Sigmoid colon (tissue), 7 donors: ENCODE measurements at places on chromosomes 6 and 20. TPM values are rescaled to one million over a fixed set of nuclear protein-coding genes. Genes with fewer than 3 reads are reported as not detected.

DNA sequence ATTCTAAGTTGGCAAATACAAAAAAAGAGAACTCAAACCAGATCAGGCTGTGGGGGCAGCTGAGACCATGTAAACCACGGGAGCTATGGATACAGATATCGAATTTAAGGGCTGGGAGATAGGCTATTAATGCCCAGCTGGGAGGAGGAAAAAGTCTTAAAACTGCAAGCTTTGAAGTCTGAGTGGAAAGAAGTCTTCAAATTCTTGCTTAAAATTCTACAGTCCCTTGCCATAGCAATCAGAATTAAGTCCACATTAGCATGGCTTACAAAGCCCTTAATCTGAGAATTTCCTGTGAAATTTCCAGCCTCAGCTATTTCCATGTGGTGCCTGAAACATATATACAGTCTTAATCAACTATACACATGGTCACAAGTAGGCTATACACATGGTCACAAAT is 465.0 kb upstream of the HSF2 start:
- no peak overlapping the region for H3K27ac ChIP-seq
- no peaks in the 10 kb centered on the region for H3K36me3 ChIP-seq
- H3K4me1 ChIP-seq = no peaks in the 10 kb centered on the region
- H3K4me3 ChIP-seq = no peak overlapping the region
- no peaks in the 10 kb centered on the region for H3K27me3 ChIP-seq

GRCh38 chr6:1379017-1379787 is 10.2 kb upstream of the FOXF2 start:
- peaks cover 53% of the 10 kb centered on the region for H3K4me1 ChIP-seq
- H3K4me3 ChIP-seq = no peak overlapping the region
- H3K27me3 ChIP-seq = peaks cover 99% of the 10 kb centered on the region

DNA sequence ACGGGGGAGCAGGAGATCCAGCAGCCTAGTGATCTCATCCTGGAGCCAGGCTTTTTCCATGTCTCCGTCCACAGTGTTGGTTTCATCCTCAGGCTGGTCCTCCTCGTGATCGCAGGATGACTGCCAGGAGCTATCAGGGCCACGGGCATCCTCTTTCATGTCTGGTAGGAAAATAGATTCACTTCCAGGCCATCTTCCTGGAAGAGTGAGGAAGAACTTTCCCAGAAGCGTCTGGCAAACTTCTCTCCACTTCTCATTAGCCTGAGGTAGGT is 15.3 kb upstream of the SLC9A8 start:
- no peak overlapping the region for H3K4me3 ChIP-seq
- peak; percentile 48 for DNase-seq
- H3K4me1 ChIP-seq = no peaks in the 10 kb centered on the region
- no peak overlapping the region for H3K27ac ChIP-seq

- no peaks in the 10 kb centered on the region for H3K36me3 ChIP-seq
- DNase-seq = no peak
Observed at GRCh38 chr20:50049442-50050026, 63.4 kb downstream of the UBE2V1 start.

GRCh38 chr6:127349980-127350379 is 6.6 kb upstream of the ECHDC1 start:
- H3K27me3 ChIP-seq = no peaks in the 10 kb centered on the region
- H3K4me3 ChIP-seq = no peak overlapping the region
- no peak overlapping the region for H3K27ac ChIP-seq
- no peaks in the 10 kb centered on the region for H3K4me1 ChIP-seq

DNA sequence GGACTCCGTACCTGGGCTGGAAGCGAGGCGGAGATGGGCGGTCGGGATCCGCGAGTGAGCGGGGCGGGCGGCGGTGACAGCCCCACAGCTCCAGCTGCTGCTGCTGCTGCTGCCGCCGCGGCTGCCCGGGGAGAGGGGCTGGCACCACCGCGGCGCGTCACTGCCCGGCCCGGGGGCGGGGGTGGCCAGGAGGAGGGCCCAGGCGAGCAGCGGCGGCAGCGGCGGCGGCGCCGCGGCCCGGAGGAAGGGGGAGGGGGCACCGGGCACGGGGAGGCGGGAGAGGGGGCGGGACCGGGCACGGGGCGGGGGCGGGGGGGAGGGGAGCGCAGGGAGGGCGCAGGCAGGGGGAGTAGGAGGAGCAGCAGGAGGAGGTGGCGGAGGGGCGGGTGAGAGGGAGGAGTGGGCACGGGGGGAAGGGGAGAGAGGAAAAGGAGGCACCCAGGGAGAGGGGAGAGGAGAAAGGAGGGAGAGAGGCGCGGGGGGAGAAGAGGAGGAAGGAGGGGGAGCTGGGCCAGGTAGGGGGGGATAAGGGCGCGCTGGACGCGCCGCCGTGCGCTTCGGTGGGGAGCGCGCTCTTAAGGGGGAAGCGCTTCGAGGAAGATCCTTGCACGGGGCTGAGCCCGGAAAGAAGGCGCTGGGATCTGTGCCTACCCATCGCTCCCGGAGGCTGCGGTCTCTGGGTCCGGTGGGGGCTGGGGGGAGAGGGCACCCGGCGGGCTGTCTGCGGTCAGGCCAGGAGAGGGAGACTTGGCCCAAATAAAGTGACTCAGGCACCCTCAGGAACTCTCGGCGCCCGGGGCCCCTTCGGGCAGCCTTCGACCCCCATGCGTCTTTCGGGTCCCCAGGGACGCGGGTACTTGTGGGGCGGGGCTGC is 101.5 kb downstream of the NOL4L start:
- peak; percentile 86 for DNase-seq
- no peaks in the 10 kb centered on the region for H3K27me3 ChIP-seq
- H3K4me1 ChIP-seq = peaks cover 49% of the 10 kb centered on the region
- H3K27ac ChIP-seq = peak overlapping the region; percentile 93
- H3K4me3 ChIP-seq = peak overlapping the region; percentile 94
- H3K36me3 ChIP-seq = no peaks in the 10 kb centered on the region

DNA sequence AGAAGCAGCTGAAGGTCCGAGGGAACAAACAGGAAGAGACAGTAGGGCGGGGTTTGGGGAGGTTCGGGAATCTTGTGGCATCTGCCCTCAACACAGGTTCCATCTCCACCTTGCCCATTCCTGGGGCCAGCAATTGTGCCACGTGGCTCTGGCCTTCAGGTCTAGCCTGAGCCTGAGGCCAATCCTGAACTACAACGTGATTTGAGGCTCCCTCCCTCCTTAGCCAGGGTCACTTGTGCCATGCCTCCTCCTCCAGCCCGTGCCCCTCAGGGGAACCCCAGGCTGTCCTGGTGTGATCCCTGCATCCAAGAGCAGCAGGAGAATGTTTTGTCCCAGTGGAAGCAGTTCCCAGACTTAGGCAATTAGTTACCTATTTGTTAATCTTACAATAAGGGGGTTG is 3.0 kb downstream of the CST9 start:
- no peaks in the 10 kb centered on the region for H3K27me3 ChIP-seq
- peaks cover 8% of the 10 kb centered on the region for H3K4me1 ChIP-seq
- DNase-seq = no peak
- H3K27ac ChIP-seq = no peak overlapping the region

GRCh38 chr6:105790635-105791034 is 295.5 kb upstream of the PRDM1 start:
- no peaks in the 10 kb centered on the region for H3K36me3 ChIP-seq
- DNase-seq = no peak
- no peak overlapping the region for H3K4me3 ChIP-seq
- H3K27ac ChIP-seq = no peak overlapping the region
- H3K27me3 ChIP-seq = no peaks in the 10 kb centered on the region
- H3K4me1 ChIP-seq = no peaks in the 10 kb centered on the region

DNA sequence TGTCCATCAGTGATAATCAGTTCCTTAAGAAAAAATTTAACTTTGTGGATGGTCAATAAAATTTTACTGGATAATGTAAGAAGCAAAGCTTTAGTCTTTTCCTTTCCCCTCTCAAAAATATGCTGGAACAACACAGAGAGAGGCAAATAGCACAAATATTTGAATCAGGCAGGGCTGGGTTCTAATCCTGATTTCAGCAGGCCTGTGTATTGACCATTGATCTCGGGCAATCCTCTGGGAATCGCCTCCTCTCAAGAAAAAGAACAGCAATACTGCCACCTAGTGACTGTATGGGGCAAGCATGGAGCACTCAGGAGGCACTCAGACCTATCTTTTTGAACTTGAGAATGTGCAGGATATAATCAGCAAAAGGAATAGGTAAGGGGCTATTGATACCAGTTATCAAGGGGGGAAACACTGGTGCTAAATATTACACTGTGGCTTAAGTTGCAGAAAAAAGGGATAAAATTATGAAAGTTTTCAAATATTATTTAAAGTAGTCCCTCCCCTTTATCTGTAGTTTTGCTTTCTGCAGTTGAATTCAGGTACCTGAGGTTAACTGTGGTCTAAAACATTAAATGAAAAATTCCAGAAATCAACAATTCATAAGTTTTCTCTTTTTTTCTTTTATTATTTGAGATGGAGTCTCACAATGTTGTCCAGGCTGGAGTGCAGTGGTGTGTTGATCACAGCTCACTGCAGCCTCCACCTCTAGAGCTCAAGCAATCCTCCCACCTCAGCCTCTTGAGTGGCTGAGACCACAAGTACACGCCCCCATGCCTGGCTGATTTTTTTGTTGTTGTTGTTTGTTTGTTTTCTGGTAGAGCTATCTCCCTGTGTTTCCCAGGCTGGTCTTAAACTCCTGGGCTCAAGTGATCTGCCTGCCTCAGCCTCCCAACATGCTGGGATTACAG is 91.8 kb upstream of the NHSL1 start:
- DNase-seq = peak; percentile 74
- no peaks in the 10 kb centered on the region for H3K27me3 ChIP-seq
- no peak overlapping the region for H3K27ac ChIP-seq
- H3K36me3 ChIP-seq = no peaks in the 10 kb centered on the region
- no peaks in the 10 kb centered on the region for H3K4me1 ChIP-seq

DNA sequence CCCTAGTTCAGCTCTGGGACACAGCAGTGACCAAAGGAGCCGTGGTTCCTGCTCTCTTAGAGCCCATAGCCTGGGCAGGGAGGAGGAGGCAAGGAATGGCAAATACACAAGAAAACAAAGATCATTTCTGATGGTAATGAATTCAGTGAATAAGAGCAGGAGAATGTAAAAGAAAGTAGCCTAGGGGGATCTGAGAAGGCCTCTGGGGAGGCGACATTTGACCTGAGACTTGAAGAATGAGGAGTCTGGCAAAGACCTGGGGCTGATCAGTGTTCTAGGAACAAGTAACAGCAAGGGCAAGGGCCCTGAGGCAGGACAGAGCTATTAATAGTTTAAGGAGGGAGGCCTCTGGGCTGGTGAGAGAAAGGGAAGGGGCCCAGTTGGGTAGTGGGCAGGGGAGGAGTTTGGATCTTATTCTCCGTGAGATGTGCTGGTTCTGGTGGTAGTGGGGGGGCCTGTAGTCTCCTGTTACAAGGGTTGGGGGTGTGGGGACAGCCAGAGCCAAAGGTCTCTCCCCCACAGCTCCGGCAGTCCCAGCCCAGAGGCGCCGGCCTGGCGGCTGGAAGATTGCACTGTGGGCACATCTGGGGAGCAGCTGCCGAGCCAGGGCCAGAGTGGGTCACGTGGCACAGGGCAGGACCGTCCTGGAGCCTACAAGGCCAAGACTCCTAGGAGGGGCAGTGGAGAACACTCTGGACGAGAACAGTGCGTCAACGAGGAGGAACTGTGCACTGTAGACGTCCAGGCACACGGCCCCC is 9.3 kb upstream of the ID1 start:
- H3K27me3 ChIP-seq = no peaks in the 10 kb centered on the region
- H3K4me3 ChIP-seq = no peak overlapping the region
- no peaks in the 10 kb centered on the region for H3K36me3 ChIP-seq
- peak; percentile 87 for DNase-seq
- H3K27ac ChIP-seq = peak overlapping the region; percentile 60

DNA sequence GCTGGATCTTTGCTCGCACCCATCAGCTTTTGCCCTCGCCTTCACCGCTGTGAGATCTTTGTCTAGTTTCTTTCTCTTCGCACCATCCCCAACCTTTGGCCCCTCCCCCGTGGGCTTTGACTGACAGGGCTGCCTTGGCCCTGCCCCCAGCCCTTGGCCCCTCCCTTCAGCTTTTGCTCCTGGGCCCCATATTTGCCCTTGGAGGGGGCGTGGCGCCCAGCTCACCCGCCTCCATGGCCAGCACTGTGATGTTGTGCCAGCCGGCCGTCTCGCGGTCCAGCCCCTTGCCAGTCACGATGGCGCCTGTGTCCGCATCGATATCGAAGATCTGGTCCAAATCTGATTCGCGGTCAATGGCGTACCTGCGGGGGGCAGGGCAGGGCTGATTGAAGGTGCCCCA is 81.1 kb downstream of the CD40 start:
- H3K36me3 ChIP-seq = no peaks in the 10 kb centered on the region
- H3K27me3 ChIP-seq = peaks cover 91% of the 10 kb centered on the region
- H3K4me1 ChIP-seq = no peaks in the 10 kb centered on the region
- no peak for DNase-seq

- no peak for DNase-seq
- no peaks in the 10 kb centered on the region for H3K36me3 ChIP-seq
- H3K4me1 ChIP-seq = peaks cover 7% of the 10 kb centered on the region
- H3K27ac ChIP-seq = no peak overlapping the region
- H3K27me3 ChIP-seq = no peaks in the 10 kb centered on the region
Observed at GRCh38 chr6:86030875-86031274, 388.2 kb upstream of the SYNCRIP start.

The SLC44A4 gene
- 8.0 TPM for total RNA-seq

The KATNA1 gene
- 22.5 TPM for total RNA-seq

The TAF4 gene
- 12.8 TPM for total RNA-seq

The MUC21 gene
- not detected for total RNA-seq
